ENCODE measurements at places on chromosomes 7 and 10. TPM values are rescaled to one million over a fixed set of nuclear protein-coding genes. Genes with fewer than 3 reads are reported as not detected.

DNA sequence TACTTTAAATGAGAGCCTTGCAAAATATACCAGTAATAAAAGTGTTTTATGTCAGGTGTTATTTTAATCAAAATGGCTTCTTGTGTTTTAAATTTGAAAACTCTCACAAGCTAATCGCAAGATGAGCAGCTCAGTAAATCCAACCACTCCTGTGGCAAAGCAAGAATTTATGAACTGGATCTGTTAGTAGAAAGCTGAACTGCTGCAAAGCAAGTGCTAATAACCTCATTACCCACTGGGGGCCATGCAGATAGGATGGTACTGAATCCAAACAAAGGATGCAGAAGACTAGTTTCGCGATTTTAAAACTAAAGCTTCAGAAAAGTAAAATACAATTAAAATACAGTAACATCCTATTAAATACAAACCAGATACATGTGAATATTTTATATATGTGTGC, 468.0 kb downstream of the PARD3 start:
- no peak for DNase-seq

GRCh38 chr10:1187151-1187854, 131.1 kb downstream of the WDR37 start:
- no peak for DNase-seq

DNA sequence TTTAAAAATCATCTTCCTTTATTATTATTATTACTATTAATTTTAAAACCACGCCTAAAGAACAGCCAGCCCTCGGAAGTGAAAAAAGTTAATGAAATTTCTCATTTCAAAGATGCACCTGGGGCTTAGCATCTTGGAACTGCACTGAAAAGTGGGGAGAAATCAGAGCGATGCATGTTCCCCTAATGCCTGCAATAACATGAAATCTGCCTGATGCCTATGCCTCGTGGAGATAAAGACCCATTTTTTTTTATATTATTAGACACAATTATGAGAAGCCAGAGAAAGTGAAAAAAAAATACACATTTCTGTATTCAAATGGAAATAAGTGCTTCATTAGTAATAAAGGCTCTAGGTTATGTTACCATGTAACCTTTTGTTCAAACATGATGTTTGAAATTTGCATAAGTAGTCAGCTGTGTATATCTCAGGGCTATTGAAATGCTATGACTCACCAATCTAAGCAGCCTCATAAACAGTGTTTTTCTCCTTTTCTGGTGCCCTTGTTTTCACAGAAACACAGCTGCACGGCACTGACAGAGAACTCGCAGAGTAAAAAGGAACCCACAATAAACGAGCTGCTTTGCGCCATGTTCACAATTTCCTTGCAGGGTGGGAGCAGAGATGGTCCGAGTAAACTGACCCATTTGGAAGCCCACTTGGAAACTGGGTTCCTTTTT, 175.8 kb upstream of the PRKCQ start:
- peak; percentile 15 for DNase-seq

DNA sequence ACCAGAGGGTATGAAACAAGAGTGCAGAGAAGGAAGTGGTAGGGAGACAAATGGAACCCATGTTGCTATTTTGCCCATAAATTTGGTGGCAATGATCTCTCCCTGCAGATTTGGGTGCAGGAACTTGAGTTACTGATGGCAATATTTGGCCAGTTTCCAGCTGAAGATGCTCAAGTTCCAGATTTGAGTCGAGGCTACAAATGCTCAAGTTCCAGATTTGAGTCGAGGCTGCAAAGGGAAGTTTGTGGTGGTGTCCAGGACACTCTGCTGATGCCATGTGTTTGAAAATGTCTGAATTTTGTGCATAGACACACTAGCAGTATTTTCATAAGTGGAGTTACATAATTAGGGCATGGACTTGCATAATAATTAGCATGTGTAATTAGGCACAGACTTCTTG, 40.8 kb downstream of the TBXAS1 start:
- DNase-seq: no peak

GRCh38 chr10:14285941-14286560, 44.7 kb downstream of the FRMD4A start:
- DNase-seq: no peak

DNA sequence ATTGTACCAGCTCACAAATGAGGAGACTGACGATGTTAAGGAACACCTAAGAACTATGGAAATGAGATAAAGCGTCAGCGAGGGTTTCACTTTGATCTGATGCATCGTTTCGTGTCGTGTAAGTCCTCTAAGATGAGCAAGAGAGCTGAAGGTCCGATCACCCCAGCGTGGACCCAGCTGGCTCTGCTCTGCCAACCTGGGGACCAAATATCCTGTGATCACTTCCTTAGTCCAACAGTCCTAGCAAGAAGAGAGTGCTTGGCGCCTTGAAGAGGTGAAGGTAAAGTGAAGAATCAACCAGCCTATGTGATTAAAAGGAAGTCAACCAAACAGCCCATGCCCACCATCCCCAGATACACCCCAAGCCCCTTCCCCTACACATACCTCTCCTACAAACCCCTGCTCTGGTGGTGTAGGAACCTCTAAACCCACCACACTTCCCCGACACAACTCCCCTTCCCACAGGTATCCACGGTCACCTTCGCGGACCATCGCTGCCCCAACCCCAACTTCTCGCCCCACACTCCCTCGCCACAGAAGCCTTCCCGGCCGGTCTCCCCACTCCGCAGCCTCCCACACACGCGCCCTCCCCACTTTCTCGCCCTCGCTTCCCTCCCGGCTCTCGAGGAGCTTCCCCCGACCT, 722 bp downstream of the UPF2 start:
- peak; percentile 50 for DNase-seq

GRCh38 chr10:71962901-71963300, 1.3 kb upstream of the CHST3 start:
- DNase-seq: no peak

DNA sequence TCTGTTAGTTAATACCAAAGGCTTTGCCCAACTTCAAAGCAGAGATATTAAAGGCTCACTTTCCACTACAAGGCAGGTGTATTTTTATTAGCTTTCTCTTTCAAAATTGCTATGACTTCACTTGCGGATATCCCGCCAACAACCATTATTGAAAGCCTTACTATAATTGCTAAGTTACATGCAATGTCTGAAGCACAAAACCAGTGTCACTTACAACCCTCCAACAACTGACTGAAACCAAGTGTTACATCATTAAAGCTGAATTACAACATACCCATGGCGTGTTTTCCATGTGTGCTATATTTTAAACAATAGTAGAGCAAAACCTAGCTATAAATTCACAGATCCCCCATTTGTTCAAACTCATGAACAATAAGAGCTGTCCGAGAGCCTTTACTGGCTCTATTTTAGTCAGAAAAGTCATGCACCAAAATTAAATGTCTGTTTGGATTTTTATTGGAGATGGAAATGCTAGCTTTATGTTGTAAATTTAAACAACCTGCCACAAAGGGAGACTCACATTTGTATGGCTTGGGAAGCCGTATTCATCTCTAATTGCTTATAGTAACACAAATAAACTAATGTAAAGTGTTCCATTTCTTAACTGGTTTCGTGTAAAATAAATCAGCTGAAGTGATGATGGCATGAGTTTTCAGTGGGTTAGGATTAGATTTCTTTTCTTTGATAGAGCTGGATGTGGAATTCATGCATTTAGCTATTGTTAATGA, 227.1 kb downstream of the AGMO start:
- DNase-seq: no peak

DNA sequence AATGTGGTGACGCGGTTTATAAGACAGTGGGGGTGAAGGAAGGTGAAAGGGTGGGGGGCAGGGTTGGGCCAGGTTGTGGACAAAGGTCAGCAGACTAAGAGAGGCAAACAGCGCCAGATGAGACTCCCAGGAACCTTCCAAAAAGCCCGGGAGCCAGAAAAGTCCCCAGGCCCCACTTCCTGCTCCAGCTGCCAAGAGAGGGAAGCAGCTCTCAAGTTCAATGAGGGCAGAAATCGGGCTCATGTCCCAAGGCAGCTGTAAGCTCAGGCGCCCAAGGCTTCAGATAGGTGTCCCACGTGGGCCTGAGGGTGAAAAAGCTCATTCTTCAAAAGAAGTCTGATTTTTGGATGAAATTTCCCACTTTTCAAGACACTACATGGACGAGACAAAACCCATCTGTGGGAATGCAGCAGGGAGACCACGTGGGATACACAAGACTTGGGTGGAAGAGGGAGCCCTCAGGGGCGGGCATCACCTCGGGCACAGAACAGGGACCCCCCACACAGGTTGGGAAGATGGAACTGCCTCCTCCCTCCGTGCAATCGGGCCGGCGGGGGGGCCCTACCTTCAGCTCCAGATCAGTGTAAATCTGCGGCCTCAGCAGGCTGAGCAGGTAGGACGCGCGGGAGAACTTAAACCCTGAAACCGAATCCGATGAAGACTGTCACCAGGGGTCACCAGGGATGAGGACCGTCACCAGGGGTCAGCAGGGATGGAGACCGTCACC, 7.8 kb downstream of the PYROXD2 start:
- no peak for DNase-seq

GRCh38 chr7:112112822-112113255, 93.4 kb downstream of the DOCK4 start:
- no peak for DNase-seq

DNA sequence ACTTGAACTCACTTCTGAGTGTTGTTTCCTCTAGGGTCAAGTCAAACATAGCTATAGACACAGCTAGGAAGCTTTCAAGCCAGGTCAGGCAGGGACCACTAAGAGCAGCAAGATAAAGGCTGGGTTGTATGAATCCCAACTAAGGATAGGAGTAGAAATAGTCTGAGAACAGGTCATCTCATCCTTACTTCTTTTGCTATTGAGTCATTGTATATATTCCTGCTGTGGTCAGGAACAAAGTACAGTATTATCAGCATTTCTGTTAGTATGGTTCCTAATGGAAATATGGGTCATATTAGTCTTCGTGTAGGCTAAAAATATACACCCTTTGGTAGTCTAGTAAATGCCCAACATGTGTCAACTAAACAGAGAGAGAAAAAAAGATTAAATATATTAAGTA, 145.3 kb downstream of the BTAF1 start:
- DNase-seq: no peak

- no peak for DNase-seq
Measured at GRCh38 chr10:88791924-88792323, 10.6 kb upstream of the LIPM start.

DNA sequence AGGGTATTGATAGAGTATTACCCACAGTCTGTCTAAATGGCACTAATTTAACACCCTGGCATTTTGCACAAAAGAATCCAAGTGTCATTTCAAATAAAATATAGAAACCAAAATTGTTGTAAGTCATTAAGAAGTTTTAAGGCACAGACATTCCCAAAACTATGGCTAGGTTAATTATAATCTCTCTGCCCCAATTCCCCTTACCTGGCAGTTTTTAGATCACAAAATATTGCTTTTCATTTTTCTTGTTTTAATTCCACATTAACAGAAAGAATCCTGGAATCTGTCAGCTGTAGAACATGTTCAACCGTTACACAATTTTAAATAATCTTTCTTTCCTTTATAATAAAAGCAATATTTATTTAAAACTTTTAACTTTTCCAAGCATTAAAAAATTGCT, 56.1 kb upstream of the PALS2 start:
- DNase-seq: no peak

- no peak for DNase-seq
Measured at GRCh38 chr10:59465088-59465487, 102.7 kb upstream of the FAM13C start.

DNA sequence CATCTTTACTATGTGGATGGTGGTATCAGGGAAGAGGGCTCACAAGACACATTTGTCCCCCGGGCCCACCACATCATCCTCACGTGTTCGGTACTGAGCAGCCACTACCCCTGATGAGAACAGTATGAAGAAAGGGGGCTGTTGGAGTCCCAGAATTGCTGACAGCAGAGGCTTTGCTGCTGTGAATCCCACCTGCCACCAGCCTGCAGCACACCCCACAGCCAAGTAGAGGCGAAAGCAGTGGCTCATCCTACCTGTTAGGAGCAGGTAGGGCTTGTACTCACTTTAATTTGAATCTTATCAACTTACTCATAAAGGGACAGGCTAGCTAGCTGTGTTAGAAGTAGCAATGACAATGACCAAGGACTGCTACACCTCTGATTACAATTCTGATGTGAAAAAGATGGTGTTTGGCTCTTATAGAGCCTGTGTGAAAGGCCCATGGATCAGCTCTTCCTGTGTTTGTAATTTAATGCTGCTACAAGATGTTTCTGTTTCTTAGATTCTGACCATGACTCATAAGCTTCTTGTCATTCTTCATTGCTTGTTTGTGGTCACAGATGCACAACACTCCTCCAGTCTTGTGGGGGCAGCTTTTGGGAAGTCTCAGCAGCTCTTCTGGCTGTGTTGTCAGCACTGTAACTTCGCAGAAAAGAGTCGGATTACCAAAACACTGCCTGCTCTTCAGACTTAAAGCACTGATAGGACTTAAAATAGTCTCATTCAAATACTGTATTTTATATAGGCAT, 9.1 kb upstream of the CSGALNACT2 start:
- DNase-seq: peak; percentile 16

- no peak for DNase-seq
Measured at GRCh38 chr10:5470062-5470751, 29.2 kb downstream of the CALML5 start.

DNA sequence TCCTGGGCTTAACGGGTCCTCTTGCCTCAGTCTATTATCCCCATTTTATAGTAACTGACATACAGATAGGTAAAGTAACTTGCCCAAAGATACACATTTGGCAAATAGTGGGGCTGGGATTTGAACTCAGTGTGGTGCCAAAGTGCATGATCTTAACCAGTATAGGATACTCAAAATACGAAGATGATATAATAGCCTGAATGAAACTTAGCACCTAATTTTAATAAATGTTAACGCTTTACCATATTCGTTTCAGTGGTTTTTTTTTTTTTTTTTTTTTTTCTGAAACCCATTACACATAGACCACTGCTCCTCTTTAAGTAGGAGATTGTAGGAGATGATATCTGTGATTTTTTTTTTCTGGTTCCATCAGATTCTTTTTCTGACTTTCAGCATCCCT, 21.4 kb downstream of the ACTR3B start:
- no peak for DNase-seq

- DNase-seq: no peak
Measured at GRCh38 chr10:116197946-116198675, 74.9 kb downstream of the GFRA1 start.

- peak; percentile 89 for DNase-seq
Measured at GRCh38 chr10:3825244-3825643, 40.2 kb upstream of the KLF6 start.

GRCh38 chr7:157339777-157340677, 3.2 kb downstream of the DNAJB6 start:
- peak; percentile 70 for DNase-seq

- no peak for DNase-seq
Measured at GRCh38 chr7:69130396-69130795, 467.9 kb upstream of the AUTS2 start.

The MEOX2 gene
- not detected for total RNA-seq

The SPDYE16 gene
- not detected for total RNA-seq

The GSDME gene
- total RNA-seq: 5.2 TPM

The PDE1C gene
- 8.4 TPM for total RNA-seq

The CFAP43 gene
- total RNA-seq: 0.68 TPM

The SPAM1 gene
- total RNA-seq: not detected

The CACNB2 gene
- total RNA-seq: 17.5 TPM

The AGBL3 gene
- not detected for total RNA-seq

The EGR2 gene
- total RNA-seq: 1.3 TPM

The BAG3 gene
- 22.5 TPM for total RNA-seq

The ACSM6 gene
- not detected for total RNA-seq

The GDF2 gene
- total RNA-seq: not detected

The NPY4R2 gene
- 9.8 TPM for total RNA-seq

The NPC1L1 gene
- 0.48 TPM for total RNA-seq

The CXCL12 gene
- total RNA-seq: 6.8 TPM

Measured in transverse colon (tissue), 4 donors.